ENCODE measurements at places on chromosomes 5 and 9.

- no peak for DNase-seq
Observed at GRCh38 chr5:163571744-163572143, 66.3 kb downstream of the MAT2B start.

DNA sequence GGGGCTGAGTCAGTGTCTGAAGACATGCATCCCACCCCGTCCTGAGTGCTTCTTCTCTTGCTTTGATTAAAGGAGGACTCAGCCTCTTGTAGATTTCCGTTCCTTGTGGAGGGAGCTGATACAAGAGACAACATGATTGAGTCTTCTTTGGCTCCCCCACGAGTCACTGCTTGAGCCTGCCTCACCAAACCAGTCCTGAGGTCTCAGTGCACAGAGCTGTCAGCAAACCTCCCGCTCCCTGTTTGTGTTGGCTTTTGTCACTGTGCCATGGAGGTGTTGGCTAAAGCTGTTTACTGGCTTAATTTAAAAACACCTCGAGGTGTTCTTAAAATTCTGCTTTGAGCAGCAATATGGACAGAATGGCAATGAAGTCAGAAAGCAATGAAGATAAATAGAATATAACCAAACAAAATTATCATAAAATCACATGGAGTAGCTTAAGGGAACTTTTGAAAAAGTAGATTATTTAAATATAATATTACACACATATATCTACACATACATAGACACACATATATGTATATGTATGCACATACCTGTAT, 234.1 kb upstream of the ANKRD55 start:
- DNase-seq, result no peak

GRCh38 chr9:121026260-121026691, 23.8 kb downstream of the C5 start:
- DNase-seq, result no peak

DNA sequence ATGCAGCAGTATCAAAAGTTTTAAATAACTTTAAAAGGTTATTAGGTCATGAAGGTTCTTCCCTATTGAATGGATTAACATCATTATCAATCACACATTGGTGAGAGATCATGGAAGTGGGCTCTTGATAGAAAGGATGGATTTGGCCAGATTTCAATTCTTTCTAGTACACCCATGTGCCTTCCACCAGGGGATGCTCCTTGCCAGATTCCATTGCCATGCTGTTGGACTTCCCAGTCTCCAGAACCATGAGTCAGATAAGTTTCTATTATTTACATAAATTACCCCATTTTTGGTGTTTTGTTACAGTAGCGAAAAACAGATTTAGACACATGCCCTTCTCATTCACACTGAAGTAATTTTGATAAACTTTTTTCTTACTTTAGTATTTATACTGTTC, 1010.6 kb upstream of the C9orf72 start:
- DNase-seq, result no peak

DNA sequence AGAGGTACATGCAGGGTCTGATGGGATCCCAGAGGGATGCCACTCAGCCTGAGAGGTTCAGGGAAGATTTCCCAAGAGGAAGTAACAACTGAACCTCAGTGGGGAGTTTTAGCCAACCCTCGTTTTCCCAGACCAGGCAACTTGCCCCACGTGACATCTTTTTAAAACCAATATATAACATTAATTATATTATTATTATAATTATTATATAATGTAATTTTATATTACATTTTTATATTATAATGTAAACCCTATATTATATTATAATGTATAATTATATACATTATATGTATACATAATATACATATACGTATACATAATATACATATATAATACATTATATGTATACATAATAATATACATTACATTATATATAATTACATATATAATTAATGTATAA, 62.8 kb upstream of the WWC1 start:
- no peak for DNase-seq
